GM12892 (cell line): ENCODE measurements at places on chromosomes 3 and 15.

- DNase-seq: no peak
Observed at GRCh38 chr15:40563426-40563825, 1.4 kb downstream of the CCDC32 start.

DNA sequence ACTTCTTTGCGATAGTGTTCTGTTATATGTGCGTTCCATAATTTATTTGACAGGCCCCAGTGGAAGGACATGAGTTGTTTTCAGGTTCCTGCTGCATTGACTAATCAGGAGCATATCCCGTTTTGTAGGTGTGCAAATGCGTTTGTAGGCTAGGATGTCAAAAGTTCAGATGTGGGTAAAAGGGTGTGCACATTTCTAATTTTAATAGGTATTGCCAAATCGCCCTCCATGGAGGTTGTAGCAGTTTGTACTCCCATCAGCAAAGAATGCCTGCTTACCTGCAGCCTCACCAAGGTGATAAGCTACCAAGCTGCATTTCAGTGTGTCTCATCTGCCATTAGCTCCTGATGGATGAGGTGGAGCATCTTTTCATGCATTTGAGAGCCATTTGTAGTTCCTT, 36.3 kb downstream of the KLF13 start:
- DNase-seq: no peak

- no peak for DNase-seq
Observed at GRCh38 chr15:56929399-56929798, 11.0 kb downstream of the TCF12 start.

- no peak for DNase-seq
Observed at GRCh38 chr3:138914870-138915502, 32.0 kb downstream of the FOXL2 start.

DNA sequence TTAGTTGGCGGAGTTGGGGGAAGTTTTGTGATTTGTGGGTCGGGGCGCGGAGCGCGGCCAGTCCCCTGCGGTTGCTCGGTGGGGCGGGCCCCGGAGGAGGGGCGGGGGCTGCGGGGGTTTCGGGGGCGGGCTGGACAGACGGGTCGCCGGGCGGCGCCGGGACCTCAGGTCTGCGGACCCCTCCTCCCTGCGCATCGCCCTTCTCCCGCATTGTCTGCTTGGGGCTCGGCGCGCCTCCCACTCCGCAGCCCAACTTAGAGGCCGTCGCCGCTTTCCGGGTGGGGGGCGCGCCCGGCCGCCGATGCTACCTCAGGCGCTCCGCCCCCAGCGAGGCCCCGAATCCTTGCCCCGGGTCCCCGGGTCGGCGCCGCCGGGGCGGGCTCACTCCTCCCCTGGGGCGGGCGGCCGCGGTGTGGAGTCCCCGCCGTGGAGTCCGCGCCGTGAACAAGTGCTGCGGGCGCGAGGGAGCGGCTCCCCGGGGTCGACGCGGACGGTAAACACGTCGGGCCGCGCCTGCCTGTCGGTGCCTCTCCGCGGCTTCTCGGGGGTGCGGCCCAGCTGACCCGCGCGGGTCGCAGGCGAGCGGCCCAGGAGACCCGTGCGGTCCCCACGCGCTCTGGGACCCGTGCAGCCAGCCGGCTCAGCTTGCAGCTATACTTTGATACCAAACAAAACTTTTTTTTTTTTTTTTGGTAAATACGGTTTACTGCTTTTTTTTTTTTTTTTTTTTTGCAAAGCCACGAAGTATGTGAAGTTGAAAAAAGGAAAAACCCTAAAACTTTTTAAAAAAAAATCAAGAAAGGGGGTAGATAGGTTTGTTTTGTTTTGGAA, 624 bp downstream of the AKAP13 start:
- DNase-seq: peak; percentile 41

DNA sequence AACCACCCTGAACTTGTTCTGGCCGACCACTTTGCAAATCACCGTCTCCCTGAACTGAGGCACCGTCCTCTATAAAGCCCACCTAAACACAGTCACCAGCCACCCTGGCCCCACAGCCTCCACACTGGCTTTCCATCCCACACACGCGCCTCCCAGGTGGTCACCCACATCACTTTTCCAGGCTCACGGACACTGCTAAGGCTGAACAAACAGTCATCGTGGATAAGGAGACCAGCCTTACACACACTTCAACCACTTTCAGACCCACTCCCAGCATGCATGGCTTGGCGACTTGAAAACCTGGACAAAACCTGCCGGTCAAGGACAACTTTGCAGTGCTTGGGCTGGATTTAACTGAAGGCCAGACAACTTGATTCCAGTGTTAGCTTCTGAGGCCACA, 8.4 kb downstream of the CHSY1 start:
- no peak for DNase-seq

DNA sequence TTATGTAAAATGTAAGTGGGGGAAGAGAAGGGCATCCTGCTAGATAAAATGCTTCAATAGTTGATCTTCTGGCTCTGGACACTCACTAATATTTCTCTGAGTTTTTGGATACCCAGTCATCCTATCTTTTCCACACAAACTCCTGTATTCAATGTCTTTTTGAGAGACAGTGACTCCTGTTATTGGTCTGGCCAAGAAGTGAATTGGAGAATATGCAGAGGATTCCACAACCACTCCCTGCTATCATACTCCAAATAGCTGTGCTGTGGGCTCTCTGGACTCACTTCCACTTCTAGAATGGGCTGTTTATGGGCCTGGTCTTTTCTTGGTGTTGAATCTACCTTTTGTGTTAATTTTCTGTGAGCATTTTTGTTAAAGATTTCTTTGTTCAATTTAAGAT, 376.8 kb downstream of the NLGN1 start:
- DNase-seq: no peak

DNA sequence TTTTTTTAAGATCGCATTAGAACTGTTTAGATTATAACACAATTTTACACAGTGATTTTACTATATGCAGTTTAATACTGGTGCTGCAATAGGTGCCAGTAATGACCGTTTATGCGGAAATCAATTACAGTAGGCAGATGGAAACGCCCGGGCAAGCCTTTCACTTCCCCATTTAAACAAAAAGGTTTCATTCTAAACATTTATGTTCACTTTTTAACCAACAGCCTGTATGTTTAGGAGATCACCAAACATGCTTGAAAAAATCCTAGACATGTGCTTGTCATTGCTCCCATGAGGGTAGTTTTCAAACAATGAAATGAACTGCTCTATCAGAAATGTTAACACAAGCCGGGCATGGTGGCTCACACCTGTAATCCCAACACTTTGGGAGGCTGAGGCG, 2.7 kb downstream of the BNIP2 start:
- peak; percentile 22 for DNase-seq

DNA sequence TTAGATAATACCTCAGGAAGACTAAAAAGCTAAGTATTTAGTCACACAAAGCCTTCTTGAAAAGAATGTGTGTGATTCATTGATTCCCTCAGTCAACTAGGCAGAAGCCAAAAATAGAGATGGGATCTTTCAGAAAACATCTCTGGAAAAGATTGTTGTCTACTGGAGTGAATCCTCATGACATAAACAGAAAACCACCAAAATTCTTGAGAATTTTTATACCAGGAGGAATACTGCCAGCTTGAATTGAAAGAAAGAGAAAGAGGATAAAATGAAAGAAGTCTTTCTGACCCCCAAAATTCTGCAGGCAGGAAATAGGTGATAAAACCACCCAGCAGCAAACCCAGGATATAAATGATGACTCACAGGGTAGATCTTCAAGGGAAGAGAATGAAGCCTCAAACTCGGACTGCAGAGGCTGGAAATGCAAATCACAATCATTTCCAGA, 363.1 kb upstream of the PLSCR5 start:
- DNase-seq: no peak

DNA sequence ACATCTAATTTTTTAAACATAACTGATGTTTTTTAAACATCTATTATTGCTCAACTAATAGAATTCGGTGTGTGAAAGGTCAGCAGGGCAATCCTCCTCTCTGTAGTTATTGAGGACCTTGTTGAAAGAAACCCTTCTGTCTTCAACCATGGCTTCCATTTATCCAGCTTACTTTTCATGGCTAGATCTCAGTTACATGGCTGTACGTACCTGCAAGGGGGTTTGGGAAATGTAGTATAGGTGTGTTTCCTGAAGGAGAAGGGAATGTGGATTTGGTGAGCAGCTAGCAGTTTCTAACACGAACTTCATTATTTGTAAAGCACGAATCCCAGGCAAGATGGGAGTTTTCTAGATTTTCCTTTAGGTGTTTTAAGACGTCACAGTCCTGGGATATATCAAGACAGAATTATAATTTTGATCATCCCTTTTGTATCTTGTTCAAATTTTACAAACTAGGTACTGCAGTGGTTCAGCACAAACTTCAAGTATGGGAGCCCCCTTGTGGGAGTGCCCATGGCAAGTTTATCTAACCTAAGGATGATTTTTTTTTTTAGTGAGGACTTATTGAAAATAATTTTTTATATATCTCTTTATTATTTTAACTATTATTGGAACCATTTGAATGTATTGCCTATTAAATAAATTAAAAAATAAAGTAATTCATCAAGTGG, 41.6 kb downstream of the FBXL2 start:
- DNase-seq: no peak

DNA sequence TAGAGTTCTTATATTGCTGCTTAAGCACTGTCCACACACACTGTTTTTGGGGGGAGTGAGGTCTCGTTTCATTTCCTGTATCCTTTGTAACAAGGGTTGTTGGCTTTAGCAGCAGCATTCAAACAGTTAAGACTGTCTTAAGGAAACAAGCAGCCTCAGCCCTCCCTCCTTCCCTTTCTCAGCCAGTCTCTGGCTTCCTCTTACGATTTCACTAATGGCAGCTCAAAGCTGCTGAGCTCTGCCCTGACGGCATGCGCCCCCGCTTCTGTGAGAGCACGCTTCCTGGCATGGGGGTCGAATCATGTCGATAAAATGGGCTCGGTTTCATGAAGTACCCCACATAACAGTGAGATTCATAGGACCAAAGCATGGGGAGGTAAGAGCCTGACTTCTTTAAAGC, 105.0 kb downstream of the KLHL25 start:
- DNase-seq: no peak

DNA sequence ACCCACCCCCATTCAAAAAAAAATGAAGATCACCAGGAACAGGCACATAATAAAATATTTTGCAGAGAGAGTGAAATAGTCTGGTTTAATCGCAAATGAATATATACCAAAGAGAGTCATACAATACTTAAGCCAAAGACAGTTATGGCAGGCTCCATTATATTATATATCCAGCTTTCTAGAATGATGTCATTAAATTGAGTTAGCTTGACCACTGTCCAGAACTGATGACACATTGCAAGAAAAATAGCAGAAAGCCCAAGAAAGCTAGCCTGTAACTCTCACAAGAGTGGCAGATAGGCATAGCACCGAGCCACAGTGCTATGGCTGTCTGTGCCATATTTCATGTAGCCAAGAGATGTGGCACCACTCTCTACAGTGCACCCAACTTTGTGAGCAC, 231.9 kb upstream of the SEMA6D start:
- no peak for DNase-seq

DNA sequence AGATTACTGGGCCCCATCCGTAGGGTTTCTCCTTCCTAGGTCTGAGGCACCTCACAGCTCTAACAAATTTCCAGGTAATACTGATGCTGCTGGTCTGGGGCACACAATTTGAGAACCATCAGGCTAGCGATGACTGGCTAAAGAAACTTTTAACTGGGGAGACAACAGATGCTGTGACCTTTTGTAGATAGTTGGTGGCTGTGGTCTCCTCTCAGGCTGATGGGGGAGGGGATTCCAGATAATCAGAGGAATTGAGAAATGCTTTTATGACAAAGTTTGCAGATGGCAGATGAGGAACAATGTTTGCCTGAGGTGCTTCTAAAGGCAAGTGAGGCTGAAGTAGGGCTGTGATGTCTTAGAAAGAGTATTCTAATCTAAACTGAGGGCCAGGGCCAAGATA, 13.8 kb upstream of the CCR9 start:
- DNase-seq: no peak

DNA sequence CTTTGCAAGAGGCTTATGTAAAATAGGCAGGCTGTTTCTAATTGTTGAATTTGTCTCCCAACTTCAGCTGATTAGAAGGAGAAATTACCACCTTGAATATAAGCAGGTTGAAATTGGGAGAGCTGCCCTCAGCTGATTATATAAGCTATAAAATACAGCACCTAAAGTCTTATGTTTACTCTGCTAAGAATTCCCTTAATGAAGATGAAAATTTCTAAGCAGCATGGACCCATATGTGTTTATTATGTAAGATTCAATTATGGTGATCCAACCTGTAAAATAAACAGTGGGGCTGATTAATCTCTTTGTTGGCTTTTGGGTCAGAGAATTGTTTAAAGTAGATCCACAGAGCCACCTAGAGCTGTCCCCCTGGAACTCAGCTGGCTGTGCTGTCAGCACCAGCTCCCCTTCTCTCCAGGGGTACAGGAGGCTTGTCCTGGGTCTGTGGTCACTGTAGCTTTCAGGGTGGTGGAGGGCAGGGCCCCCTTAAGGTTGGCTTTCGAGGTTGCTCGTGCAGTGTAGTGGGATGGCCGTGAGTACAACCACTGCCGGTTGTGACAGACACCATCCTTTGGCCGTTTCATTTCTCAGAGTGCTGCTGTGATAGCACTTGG, 9.5 kb downstream of the SLCO3A1 start:
- no peak for DNase-seq

GRCh38 chr3:122974764-122975162, 52.8 kb downstream of the SEMA5B start:
- no peak for DNase-seq

- DNase-seq: no peak
Observed at GRCh38 chr3:31291818-31292217, 240.9 kb upstream of the STT3B start.

GRCh38 chr15:80694611-80695098, 455 bp upstream of the ABHD17C start:
- peak; percentile 42 for DNase-seq

DNA sequence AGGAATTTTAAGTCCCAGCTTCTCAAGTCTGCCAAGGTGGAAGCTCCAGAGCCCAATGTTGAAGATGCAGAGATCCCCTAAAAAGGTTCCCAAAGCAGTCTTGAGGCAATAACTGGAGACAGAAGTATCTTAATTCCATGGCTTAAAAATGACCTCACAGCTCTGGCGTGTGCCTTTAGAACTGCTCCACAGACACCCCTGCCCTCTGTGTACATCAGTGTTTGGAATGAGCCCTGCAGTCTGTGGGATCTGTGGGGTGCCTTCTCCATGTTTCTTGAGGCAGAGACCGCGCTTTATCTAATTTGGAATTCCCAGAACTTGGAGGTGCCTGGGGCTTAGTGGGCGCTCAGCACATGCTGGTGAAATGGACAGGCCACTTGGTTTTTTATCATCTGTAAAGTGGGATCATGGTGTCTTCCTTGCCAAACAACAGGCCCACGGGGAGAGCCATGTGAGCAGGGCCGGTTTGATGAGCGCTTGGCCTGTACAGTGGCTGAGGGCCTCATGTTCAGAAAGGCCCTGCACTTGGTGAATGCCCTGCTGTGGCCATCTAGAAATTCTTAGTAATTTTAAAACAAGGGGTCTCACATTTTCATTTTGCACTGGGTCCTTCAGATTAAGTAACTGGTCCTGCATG, 7.1 kb downstream of the ITGA11 start:
- DNase-seq: no peak

GRCh38 chr3:184306341-184306972, 7.4 kb downstream of the PSMD2 start:
- no peak for DNase-seq
